ENCODE measurements at places on chromosomes 6 and 20.

DNA sequence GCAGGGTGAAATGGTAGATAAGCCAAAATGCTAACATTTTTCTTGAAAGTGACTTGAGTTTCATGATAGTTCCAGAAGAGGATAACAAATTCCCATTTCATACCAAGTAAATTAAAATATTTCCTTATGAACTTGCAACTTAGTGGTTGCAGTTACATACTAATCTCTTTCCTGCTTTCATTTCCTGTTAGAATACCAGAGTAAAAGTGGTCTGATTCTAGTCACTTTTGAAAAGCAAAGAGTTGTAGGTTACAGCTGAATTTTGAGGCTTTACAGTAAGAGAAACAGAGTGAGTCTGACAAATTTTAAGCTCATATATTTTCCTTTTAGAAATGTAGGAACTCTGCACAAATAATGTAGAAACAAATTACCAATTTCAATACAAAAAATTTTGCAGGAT lies 117.4 kb downstream of the ZFAND3 start:
- no peak for DNase-seq

GRCh38 chr6:113856625-113857555 lies at the start of gene MARCKS:
MARCKS (plus strand) TSS chr6:113857345; CDS start chr6:113857746, 401 bp downstream.
- no peak for DNase-seq

DNA sequence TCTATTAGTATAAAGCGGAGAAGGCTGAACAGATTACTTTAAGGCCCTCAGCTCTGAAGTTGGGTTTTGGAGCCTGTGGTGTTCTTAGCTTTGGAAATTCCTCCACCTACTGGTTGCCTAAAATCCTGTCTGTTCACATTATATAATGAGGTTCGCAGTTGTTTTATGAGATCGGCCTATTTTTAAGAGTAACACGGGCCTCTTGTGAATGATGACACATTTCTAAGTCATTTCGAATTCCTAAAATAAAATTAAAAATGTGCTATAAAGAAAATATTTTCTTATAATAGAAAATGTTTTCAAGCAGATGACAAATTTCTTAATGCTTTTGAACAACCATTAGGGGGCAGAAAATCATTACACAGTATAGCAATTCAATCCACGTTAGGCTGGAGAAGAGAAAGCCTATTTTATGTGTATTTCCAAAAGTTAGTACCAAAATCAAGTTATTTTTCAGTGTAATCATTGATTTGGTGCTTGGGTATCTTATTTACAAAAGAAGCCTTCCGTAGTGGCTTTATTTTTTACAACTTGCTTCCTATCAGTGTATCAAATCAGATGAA lies 15.8 kb upstream of the FAM8A1 start:
- DNase-seq: no peak

DNA sequence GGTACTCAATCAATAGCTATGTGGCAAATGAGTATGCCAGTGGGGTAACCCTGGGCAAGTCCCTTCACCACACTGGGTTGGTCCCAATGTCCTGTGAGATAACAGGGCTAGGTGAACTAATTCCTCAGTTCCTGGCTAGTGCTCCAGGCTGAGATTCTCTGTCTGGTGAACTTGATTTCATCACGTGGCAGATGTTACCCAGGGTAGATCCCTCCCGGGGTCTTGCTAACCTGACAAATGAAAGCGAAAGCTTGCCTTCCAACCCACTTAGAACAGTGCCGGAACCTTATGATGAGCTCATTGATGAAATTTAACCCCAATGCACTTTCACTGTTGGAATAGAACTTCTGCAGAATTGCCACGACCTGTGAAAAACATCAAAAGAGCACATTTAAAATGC lies 6.6 kb upstream of the ANKRD60 start:
- no peak for DNase-seq

DNA sequence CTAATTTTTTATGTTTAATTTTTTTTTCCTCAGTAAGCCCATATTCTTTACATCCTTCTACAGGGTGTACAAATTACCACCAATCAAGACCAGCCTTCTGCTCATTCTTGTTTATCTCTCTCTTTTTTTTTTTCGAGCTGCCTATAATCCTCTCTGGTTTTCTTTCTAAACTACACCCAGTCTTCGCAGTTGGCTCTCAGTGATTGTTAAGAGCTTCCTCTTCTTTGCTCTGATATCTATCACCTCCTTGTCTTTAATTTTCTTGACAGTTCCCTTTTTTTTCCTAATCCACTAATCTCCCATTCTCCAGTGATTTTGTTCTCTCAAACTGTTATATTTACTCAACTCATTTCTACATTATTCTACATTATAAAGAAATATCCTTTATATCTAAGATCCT lies 38.5 kb upstream of the PTPRK start:
- DNase-seq: no peak

DNA sequence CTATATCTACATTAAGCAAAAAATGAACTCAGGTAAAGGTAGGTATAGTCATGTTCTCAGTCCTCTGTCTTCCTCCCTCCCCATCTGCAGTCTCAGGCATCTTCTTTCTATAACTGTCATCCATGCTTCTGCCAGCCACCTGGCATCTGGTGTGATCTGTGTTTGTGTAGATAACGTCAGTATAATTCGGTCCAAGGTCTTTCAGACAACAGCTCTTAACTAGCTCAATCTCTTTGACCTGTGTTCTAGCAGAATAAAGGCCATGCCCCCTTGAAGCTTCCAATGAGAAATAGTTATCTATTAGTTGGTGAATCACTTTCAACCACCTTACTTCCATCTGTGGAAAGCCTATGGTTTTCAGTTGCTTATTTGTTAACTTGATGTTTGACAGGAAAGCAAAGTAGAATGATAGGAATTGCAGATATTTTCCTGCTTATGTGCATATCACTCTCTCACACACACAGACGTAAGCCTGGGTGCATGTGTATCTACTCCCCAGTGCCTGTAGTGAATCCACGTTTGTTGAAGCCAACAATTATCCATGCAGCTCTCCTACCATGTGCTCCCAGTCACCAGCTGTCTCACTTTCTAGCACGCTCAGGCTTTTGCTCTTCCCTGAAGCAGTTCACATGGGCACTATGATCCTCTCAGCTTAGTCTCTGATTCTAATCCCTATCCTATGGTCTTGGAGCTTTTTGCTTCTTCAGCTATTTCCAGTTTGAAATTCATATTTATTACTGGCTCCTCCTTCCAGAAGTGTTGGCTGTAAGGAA lies 433.7 kb upstream of the MANEA start:
- no peak for DNase-seq

GRCh38 chr6:45812922-45813321 lies 202.7 kb downstream of the CLIC5 start:
- DNase-seq: no peak

DNA sequence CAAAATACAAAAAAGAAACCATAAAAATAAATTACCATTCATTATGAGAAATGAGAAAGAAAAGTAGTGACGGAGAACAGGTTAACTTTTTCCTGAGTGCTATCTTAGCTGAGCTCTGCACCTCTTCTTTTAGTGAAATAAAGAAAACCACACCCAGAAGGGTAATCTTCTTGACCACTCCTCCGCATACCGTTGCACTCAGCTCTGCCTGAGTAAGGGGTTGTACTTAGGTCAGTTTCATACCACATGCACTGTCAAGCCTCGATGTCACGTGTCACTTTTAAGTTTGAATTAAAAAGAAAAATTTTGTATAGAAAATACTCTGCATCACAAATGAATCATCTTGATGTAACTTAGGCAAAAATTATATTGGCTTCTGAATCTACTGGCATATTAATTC lies 2.8 kb downstream of the EZR start:
- DNase-seq: no peak

DNA sequence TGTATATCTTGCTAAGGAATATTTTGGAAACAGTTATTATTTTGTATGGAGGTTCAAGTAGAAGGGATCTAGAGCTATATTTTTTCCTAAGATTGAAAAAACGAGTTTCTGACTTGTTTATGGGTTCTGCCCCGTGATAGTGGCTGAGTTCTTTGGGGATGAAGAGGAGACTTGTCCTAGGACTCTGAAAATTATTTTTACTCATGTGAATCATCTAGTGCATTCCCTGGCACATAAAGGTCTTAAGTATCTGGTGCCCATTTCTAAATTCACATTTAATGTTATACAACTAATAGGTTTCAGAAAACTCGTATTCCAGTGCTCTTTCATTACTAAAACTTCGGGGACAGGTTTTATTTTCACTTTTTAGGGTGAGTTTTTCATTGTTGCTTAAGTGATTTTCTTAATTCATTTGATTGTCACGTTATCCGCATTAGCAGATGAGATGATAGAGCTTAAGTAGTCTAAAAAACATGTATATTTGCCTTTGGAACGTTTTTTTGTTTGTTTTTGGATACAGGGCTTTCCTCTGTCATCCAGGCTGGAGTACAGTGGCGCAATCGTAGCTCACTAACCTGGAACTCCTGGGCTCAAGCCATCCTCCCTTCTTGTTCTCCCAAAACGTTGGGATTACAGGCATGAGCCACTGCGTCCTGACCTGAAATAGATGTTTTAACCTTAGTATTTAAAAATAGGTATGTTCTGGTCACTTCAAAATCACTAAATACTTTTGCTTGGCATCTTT lies 2.1 kb downstream of the NFYA start:
- DNase-seq: no peak

- no peak for DNase-seq
Observed at GRCh38 chr20:37202267-37202943, 23.1 kb upstream of the MROH8 start.

DNA sequence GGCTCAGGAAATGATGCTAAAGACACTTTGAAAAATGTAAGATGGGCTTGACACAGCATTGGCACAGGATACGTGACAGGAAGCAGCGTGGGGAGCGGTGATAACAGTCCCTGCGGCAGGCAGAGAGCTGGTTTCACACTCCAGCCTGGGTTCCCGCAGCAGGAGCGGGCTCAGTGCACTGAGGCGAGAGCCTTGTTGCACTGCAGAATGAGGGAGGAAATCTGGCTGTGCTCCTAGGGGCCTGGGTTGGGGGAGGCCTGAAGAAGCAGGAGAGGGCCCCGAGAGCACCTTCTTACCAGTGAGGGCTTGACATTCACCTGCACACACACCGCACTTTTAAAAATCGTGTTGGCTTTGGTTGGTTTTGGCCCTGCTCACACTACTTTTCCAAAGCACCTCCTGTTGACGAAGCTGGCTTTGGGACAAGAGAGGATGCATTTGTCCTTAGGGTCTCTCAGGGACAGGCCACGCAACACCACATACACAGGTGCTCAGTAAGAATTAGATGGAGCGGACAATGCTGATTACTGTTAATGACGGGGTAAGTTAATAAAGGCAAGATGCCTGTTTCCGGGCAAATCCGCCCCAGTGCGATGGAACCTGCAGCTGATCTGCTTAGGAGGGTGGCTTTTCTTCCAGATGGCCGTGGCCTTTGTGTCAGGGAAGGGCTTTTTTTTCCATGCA lies 49.4 kb upstream of the ARMC2 start:
- peak; percentile 65 for DNase-seq

DNA sequence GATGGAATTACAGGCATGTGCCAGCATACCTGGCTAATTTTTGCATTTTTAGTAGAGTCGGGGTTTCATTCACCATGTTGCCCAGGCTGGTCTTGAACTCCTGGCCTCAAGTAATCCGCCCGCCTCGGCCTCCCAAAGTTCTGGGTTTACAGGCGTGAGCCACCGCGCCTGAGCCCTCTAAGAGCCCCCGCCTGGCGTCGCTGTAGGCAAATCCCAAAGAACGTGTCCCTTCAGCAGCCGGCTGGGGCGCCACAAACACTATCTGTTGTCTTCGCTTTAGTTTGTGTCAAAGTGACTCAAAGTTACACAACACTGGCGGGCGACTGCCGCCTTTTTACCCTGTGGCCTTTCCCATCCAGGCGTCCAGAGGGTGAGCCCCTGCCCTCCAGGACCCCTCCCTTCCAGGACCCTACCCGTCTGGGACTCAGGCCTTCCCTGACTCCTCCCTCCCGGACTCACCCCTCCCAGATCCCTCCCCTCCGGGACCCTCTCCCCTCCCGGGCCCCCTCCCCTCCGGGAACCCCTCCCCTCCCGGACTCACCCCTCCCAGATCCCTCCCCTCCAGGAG lies 940 bp upstream of the ADRM1 start:
- peak; percentile 87 for DNase-seq

GRCh38 chr20:45053430-45054351 lies 47.2 kb downstream of the KCNS1 start:
- no peak for DNase-seq

DNA sequence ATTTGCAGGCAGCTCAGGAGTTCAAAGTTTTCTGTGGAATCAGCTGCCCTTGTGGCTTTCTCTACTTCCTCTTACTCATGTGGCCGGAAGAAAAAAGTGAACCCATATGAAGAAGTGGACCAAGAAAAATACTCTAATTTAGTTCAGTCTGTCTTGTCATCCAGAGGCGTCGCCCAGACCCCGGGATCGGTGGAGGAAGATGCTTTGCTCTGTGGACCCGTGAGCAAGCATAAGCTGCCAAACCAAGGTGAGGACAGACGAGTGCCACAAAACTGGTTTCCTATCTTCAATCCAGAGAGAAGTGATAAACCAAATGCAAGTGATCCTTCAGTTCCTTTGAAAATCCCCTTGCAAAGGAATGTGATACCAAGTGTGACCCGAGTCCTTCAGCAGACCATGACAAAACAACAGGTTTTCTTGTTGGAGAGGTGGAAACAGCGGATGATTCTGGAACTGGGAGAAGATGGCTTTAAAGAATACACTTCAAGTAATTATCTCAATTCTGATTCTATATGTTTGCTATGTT lies 1.1 kb downstream of the MGME1 start:
- peak; percentile 65 for DNase-seq

DNA sequence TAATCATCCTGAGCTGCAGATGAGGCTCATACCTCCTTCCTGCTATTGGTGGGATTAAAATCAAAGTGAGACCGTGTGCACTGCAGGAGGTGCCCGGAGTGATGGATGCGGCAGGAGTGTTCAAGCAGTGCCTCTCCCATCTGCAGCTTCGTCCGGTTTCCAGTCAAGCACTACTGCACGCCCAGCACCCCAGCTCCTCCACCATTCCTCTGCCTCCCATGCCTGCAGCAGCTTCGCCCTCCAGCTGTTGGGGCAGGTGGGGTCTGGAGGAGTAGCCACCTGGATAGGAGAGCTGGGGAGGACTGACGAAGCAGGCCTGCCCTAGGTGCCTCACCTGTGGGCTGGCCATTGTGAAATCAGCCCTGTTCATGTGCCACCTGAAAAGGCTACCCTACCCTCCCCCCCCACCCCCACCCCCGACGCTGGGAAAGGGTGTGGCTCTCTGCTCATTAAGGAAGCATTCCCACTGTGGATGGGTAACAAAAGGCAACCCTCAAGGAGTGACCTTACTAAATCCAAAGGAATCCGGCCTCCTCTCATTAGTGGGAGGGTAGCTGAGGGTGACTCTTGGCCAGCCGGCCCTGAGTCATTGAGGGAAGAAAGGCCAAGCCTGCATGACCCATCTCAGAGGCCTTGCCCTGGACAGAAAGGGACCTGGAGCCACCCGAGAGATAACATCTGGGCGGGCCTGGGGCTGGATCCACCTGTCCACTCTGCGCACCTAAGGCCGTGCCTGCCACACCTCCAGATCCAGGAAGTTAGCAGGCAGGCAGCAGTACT lies 115.9 kb upstream of the ARMC2 start:
- no peak for DNase-seq

- DNase-seq: no peak
Observed at GRCh38 chr6:25181923-25182322, 97.3 kb upstream of the CARMIL1 start.
